ENCODE measurements at places on chromosomes 13 and 19.
A peak's percentile ranks its signal among the peaks of the same experiment; 100 is the strongest.

DNA sequence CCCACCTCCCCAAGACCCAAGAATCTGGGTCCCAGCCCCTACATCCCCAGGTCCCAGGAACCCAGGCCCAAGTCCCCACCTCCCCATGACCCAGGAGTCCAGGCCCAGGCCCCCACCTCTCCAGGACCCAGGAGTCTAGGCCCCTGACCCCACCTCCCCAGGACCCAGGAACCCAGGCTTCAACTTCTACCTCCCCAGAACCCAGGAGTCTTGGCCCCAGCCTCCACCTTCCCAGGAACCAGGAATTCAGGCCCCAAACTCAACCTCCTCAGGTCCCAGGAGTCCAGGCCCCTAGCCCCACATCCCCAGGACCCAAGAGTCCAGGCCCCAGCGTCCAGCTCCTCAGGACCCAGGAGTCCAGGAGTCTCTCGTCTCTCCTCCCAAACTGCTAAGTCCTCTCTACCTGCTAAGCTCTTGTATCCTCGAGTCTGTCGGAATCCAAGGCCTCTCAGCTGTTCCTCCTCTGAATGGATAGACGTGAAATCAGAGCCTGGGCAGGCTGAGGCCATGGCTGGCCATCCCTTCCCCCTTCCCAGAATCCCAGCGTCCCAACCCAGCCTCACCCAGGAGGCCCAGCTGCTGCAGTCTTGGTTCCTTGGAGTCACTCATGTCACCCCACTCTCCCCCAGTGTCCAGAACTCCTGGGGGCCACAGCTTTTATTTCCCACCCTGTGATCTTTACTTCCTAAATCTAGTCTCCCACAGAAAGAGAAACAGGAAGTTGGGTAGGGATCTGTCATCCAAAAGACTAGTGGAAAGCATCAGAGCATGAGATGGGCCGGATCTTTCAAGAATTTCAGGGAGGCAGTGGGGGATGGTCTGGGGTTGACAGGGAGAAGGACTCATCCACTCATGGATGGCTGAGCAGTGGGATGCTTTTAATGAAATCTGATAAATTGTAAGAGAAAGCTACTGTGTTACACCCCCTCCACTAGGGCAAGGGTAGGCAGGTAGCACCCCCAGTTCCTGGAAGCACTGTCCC lies at the start of gene CD209:
CD209 (minus strand) TSS at position 632 of the 982 bp plus-strand sequence; CDS start at position 609, 23 bp downstream.
- DNase-seq, result no peak

DNA sequence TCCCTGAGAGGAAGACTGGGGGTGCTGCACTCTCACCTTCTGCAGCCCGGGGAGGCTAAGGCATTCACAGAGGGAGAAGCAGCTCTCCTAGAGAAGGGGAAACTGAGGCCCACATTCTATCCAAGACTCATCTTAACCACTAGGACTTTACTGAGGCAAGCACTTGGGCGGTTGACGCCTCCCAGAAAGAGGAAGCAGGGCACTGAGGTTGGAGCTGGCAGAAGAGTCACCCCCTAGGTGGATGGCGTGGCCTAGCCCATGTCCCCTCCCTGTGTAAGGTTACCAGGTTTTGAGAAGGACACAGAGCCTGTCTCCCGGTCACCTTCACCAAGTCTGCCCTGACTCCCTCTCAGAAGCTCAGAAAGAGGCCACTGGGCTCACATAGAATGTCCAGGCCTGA lies 2.7 kb downstream of the S1PR2 start:
- no peak for DNase-seq

GRCh38 chr13:39909634-39910033 lies 254.2 kb downstream of the COG6 start:
- DNase-seq, result no peak

- peak; percentile 79 for DNase-seq
These were observed 2.4 kb downstream of the KANK2 start for GRCh38 chr19:11194656-11195558.

GRCh38 chr19:48964205-48965039 lies 687 bp upstream of the FTL start:
- DNase-seq, result no peak

DNA sequence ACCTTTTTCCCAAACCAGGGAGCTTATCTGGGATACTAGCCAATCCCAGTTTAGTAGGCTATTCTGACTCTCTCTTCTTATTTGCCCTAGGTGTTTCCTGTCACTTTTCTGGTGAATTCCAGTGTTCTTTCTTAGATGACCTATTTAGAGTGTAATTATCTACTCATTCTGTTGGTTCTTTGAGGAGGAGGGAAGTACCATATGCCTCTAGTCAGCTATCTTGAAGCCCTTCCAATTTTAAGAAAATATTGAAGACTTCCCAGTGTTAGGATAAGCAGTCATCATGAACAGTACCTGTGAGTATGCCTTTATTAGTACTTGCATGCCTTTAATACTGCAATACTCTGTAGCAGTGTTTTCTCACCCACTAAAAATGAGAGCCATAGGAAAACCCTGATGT lies 724.3 kb upstream of the SLITRK1 start:
- DNase-seq, result no peak

GRCh38 chr19:5927441-5927821 lies 13.4 kb downstream of the CAPS start:
- no peak for DNase-seq

- no peak for DNase-seq
These were observed 62.0 kb downstream of the MICU2 start for GRCh38 chr13:21541980-21542379.

GRCh38 chr19:49570997-49571676 lies 9.2 kb downstream of the NOSIP start:
- no peak for DNase-seq

All from right hindlimb (tissue), 1 donor.